Stimulated activated CD4-positive, alpha-beta T cell treated with anti-CD3 and anti-CD28 coated beads, Interleukin-15, amount 100 ng/mL, for 1 hour (primary cell): ENCODE measurements at places on chromosomes 1 and 21.

DNA sequence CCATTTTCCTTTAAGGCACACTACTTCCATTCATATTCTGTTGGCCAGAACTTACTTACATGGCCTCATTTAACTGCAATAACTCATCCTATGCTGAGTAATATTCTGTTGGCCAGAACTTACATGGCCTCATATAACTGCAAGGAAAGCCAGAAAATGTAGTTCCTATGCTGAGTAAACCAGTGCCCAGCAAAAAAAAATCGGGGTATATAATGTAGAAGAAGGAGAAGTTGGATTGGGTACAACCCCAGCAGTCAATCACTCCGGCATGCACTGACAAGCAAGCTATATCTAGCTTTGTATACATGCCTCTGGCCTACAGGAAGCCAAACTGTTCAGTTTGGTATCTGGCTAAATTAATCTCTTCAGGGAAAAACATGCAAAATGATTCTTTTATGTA, 39.4 kb upstream of the PPIH start:
- no peak for DNase-seq

DNA sequence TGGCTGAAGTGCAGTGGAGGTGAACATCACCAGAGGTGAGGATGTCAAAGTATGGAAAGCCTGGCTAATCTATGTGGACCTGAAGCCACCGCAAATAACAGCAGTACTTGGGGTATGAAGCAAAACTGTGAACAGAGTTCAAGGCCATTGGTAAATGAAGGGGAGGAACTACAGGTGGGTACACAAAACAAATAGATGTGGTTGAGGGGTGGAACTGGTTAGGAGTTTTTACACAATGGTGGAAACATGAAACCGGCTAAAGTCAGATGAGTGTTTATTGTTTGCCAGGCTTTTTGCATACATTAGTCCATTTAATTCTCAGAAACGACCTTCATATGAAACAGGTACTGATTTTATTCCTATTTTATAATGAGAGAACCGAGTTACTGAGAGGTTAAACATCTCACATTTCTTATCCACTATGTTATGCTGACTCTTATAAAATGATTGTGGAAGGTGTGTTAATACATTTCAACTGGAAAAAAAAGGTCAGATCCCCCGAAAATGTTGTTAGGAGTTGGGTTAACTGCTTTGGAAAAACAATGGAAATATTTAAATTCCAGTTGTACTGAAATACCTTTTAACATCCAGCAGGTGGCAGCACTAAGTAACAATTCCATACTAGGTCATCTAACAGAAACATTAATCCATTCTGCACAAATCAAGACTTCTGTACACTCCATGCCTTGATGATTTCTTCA, 44.3 kb upstream of the GTF2B start:
- DNase-seq: no peak

DNA sequence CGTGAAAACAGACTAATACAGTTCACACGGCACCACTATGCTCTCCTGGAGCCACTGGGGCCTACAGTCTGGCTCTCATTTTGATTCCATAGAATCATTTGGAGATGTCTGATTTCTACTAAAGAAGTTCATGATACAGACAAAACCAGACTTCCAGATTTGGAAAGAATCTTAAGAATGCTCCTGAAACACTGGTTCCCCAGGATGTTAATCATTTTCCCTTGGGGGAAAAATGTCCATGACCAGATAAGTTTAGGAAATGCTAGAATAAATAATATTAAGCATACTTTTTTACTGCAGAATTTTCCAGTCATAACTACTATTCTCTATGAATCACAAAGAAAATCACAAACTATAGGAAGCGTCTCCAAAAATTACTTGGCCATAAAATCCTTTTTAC, 63.0 kb upstream of the RGS7 start:
- no peak for DNase-seq

DNA sequence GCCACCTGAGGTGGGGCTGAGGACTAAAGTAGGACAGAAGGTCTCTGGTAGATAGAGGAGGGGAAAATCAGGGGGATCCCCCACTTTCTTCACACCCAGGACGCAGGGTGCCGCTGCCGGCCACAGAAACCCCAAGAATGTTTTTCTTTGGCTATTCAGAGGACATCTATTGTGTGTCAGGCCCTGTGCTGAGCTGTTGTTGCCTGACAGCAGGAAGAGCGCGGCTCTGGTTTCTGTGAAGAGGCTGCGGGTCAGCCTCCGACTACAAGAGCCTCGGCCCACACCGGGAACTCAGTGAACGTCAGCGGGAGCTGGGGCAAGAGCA, 407 bp upstream of the PIGV start:
- no peak for DNase-seq

DNA sequence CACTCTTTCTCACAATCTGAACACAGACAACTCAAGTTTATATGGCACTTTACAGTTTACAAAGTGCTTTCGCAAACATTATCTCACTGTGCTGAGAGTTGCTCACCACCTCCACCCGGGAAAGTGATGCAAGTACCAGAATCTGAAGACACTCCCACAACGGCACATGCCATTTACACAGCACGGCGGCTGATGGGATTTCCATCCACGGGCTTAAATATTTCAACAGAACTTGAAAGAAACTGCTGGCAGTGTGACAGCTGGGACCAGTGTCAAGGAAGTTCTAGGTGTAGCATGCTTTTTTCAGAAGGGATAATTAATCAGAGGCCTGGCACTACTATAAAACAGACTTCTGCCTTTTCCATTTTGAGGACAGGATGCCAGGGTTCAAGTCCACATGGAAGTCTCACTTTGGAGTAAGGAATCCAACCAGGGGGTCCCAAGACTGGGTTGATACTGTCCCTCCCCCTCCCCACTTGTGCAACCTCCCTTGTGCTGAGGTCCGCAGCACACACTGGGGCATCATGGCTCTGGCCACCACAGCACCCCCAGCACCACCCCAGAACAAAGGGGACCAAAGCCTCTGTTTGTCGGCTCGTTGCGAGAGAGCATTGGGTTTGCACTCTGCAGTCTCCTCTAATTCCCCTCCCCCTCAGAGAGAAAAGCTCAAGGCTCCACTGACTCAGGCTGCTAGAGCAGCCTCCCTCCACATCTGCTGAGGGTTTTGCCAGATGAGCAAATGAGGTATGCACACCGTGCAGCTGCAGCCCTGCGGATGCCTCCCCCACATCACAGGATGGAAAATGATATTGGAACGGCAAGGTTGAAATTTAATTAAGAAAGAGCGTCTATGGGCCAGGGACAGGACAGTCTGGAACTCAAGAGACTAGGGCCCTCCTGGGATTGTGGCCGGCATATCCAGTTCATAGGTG, 154.9 kb downstream of the TGFBR3 start:
- DNase-seq: no peak

GRCh38 chr1:233364695-233365539, 37.4 kb downstream of the MAP3K21 start:
- no peak for DNase-seq

- no peak for DNase-seq
These were observed 421.2 kb upstream of the ZRANB2 start for GRCh38 chr1:71502006-71502405.

GRCh38 chr1:66526036-66526435, 7.9 kb upstream of the SGIP1 start:
- no peak for DNase-seq

- DNase-seq: no peak
These were observed 388.8 kb downstream of the NTNG1 start for GRCh38 chr1:107529511-107530149.

- no peak for DNase-seq
These were observed 216.2 kb downstream of the SETD4 start for GRCh38 chr21:35843911-35844667.

DNA sequence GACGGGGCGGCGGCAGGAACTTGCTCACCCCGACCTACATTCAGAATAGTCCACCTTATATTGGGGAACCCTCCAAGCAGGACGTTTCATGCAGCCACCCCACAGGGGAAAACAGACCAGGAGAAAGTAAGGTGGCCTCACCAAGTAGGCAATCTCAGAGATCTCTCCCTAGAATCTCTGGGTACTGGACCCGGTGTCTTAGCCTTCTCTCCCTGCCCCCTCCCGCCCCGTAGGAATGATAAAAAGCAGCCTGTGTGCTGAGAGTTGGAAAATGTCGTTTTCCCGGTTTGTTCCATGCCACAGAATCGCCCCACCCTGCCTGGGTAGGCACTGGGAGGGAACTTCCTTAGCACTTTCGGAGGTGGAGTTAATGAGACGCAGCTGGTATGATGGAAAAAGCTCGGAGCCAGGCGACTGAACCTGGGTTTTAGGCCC, 789 bp upstream of the PTPN14 start:
- no peak for DNase-seq

DNA sequence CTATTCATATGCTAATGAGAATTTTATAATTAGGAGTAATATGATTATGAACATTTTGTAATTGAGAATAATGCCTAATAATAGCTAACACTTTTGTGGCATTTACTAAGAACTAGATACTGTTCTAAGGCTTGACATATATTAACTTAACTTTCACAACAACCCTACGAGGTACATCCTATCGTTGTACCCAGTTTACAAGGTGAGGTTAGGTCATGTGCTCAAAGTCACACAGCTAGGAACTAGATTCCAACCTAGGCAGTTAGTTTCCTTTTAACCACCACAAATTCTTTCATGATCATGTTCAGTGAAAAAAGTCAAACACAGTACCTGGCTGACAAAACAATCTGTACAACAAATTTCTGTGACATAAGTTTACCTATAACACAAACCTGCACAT, 13.0 kb upstream of the ERRFI1 start:
- no peak for DNase-seq

- no peak for DNase-seq
These were observed 389.7 kb upstream of the RUNX1 start for GRCh38 chr21:35438643-35439404.

- DNase-seq: no peak
These were observed 4.6 kb upstream of the KRTAP10-4 start for GRCh38 chr21:44568667-44569556.

DNA sequence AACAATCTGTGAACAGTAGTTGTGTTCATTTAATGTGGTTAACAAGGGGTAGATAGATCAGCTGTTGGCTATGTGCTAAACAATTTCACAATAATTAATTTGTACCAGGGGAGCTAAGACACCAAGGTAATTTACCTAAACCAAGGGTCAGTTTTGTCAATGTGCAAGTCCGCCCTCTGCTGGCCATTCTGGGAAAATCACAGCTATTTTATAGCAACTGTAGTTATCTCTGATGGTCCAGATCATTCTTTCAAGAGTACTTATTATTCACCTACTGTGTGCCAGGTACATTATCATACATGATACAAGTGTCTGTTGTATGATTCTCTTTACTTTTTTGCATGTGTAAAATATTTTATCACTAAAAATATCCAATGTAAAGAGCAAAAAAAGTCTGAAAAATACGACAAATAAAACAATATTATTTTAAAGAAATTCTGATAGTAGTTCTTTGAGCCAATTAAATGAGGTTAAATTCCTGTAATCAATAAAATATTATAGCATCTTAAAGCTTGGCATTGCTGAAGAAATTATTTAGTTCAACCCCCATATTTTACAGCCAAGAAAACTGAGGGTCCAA, 312.3 kb upstream of the FAM78B start:
- DNase-seq: peak; percentile 15

GRCh38 chr21:41108668-41109585, 59.0 kb upstream of the BACE2 start:
- no peak for DNase-seq

DNA sequence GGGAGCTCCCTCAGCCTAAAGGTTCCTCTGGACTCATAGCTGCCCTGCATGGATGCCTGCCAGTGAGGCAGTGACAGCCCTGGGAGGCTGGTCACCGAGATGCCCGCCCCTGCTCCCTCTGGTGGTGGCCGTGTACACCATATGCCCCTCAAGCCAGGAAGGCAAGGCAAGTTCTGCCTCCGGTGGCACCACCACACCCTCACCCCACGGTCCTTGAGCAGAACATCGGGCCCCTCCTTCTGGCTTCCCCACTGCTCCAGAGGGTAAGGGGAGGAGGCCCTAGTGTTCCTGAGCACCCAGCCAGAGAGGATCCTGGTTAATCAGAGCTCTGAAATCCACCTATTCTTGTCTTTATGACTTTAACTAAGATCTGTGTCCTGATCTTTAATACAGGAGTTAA, 1.5 kb upstream of the S100A14 start:
- DNase-seq: no peak

DNA sequence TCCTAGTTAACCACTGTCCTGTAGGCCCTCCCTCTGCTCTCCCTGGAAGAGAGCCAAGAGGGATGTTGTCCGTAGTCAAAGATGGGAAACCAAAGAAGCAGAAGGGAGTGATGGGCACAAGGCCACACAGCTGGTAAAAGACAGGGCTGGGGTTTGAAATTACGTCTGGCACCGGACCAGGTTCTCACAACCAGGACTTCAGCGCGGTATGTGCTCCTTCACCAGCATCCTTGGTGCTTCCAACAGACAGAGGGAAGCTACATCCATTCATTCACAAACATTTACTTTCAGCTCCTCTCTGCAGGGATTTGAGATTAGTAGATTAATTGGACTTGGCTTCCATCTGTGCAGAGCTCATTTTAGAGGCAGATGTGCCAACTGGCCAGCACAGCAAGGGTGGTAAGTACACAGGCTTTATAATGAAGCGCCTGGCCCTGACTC, 191.2 kb downstream of the TRABD2B start:
- DNase-seq: no peak
